ENCODE measurements at places on chromosomes 7 and 10.

DNA sequence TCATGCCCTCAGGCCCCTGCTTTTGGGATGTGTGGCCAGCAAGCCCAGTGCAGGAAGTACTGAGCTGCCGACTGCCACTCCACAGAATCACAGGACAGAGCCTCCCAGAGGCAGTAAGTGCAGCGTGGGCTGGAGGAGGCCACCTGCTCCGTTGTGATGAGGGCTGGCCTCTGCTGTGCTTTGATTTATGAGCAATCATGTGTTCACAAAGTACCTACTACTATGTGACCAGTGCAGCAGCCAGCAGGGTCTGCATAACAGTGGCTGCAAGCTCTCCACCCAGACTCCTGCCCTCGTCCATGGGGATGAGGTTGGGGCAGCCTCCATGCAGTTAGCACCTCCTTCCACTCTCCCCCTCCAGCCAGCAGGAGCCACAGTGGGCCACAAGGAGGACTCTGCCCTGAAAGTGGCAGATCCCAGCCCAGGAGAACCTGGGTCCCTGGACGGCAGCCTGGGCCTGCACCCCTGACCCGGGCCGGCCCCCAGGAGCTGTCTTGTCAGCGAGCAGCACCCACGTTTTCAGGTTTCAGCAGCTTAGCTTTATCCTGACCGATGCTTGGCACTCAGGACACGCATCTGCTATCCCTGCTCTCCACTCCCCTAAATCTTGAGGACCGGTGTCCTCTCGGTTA, 37.7 kb upstream of the INSIG1 start:
- DNase-seq: no peak

DNA sequence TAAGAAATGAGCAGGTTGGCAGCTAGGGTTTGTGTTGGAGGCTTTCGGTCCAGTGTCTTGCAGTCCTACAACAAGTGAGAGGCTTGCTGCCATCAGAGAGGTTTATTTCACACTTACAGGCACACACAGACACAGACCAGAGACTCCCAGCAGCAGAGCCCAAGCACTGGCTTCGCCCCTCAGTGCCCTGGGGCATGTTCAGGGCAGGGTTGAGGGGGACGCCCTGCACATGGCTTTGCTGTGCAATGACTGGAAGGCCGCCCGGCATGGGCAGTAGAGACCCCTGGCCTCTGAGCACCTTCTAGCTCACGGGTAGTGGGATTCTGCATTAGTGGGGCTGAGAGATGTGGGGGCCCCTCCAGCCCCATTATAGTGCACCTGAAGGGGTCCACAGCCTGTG, 3.8 kb downstream of the SPRN start:
- no peak for DNase-seq

DNA sequence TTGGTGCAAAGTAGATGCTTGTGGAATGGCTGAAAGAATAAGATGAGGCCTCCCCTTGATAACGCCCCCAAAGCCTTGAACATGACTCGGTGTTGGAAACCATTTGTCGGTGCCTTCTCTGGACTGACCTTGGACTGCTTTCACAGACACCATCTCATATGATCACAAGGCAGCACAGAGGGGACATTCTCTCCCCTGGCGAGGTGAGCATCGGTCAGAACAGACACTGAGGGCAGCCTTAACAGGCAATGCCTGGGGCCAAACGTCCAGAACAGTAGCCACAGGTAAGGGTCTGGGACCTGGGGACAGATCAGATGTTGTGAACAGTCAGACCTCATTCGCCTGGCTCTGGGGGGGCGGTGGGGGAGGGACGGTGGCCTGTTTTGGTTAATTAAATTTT, 2.8 kb upstream of the TRRAP start:
- no peak for DNase-seq

- DNase-seq: no peak
Observed at GRCh38 chr7:123770378-123770777, 21.6 kb upstream of the WASL start.

GRCh38 chr10:26950934-26951333, 90.2 kb upstream of the ABI1 start:
- DNase-seq: no peak

GRCh38 chr10:21518641-21519396, 6.7 kb downstream of the SKIDA1 start:
- DNase-seq: no peak

- no peak for DNase-seq
Observed at GRCh38 chr7:157474685-157475084, 137.9 kb downstream of the DNAJB6 start.

- no peak for DNase-seq
Observed at GRCh38 chr10:5587151-5588079, 62.7 kb downstream of the CALML3 start.

GRCh38 chr7:44639671-44640321, 33.4 kb downstream of the OGDH start:
- peak; percentile 98 for DNase-seq

DNA sequence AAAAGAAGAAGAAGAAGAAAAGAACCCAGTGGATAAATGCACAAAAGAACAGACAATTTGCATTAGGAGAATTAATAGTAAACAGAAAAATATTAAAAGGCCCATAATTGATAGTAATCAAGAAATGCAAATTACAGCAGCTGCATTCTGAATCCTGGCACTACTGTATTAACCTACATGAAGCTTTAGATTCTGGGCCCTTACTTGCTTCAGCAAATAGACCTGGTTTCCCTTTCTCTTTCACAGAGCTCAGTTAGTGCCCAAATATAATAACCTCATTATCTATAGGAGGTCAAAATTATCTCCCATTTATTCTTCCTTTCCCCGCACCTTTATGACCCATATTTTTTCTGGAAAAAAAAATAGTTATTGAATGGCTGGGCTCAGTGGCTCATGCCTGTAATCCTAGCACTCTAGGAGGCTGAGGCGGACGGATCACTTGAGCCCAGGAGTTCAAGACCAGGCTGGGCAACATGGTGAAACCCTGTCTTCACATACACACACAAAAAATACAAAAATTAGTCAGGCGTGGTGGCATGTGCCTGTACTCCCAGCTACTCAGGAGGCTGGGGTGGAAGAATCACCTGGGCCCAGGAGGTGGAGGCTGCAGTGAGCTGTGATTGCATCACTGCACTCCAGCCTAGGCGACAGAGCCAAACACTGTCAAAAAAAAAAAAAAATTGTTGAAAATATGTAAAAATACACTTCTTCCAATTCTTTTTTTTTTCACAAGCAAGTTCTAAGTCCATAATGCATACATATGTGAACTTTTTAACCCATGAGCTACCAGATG, 36.0 kb upstream of the PIK3AP1 start:
- no peak for DNase-seq
